NCI-H1092 (cell line): ENCODE measurements at places on chromosomes 2 and 18.
A peak's percentile ranks its signal among the peaks of the same experiment; 100 is the strongest.

GRCh38 chr2:165757906-165758675 lies 36.0 kb downstream of the GALNT3 start:
- peak; percentile 72 for DNase-seq

DNA sequence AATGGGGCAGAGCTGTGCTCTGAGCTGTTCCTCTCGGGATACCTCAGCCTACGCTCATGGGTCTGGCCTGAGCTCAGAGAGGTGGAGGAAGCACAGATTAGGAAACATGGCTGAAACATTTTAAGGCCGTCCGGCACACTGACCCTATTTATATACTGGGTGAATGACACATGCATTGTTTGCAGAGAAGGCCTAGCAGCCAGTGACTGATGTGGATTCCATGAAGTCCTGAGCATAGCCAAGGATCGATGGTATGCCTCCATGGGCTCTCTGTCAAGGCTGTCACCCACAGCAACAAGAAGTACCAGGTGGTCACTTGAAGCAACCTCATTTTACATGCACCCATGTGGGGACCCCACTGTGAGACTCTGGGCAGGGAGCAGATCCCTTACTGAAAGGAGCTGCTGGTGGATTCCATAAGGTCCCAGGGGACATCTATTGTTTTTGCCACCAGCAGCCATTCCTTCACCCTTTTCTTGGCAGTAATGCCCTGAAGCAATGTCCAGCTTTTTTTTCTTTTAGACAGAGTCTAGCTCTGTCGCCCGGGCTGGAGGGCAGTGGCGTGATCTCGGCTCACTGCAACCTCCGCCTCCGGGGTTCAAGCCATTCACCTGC lies 8.4 kb downstream of the PTMA start:
- DNase-seq = no peak

DNA sequence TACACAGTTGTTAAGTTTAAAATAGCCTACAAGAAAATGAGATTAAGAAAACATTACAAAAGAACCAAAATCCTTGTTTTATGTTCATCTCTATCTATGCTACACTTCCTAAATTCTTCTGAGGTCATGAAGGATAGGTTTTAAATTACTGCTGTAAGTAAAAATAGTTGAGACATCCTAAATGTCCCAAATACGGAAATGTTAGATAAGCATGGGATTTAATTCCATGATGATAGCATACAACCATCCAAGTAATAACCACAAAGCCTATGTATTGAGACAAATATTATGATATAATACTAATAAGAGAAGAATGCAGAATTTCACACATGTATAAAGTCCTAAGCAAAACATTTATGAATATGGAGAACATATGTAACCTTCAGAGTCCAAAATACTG lies 34.1 kb downstream of the PIEZO2 start:
- no peak for DNase-seq

GRCh38 chr2:235614900-235615712 lies 121.3 kb downstream of the AGAP1 start:
- no peak for DNase-seq

- no peak for DNase-seq
Observed at GRCh38 chr2:200695601-200696000, 109.8 kb downstream of the AOX1 start.

- DNase-seq = no peak
Observed at GRCh38 chr2:216257089-216257488, 115.2 kb downstream of the MARCHF4 start.

GRCh38 chr2:234469972-234470371 lies 26.9 kb downstream of the ARL4C start:
- no peak for DNase-seq
